ENCODE measurements at places on chromosomes 7 and 10.

GRCh38 chr7:107208024-107208521 is 39.3 kb downstream of the HBP1 start:
- peak; percentile 4 for DNase-seq

DNA sequence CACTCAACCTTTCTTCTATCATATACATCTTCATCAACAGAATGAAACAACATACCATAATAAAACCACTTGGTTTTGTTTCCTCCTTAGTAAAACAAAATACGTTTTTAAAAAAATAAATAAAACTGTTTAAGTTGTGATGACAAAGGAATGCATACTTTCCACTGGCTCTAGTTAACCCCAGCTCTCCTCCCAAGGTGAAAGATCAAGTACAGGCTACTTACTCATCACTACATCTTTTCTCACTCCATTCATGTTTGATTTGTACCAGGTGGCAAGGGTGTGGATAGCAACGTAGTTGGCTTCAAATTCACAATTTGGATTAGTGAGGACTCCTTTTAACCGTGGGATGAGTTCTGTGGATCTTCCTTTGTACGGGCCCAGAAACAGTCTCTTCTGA is 14.7 kb downstream of the OGA start:
- DNase-seq = no peak

GRCh38 chr10:71799608-71800453 is 26.5 kb upstream of the VSIR start:
- DNase-seq = no peak

- no peak for DNase-seq
These were observed 149.3 kb upstream of the STK17A start for GRCh38 chr7:43433639-43434038.

- peak; percentile 30 for DNase-seq
These were observed 21.6 kb upstream of the NUP205 start for GRCh38 chr7:135536150-135536549.
